ENCODE measurements at places on chromosomes 4 and X.
A peak's percentile ranks its signal among the peaks of the same experiment; 100 is the strongest.

DNA sequence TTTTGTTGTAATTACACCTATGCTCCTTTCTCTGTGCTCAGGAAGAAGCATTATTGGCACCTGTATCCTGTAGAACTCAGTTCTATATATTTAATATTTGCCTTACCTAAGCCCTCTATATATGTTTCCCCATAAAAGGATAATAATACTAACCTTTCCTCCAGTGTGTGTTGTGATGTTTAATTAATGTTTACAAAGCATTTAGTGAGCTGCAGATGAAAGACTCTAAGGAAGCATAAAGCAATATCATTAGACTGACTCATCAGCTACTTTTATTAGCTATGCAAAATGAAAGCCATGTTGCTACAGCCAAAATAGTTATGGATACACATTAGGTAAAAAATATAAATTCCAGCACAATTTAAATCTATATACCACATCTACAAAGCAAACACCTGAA is 93.6 kb upstream of the PTPN13 start:
- DNase-seq: no peak

GRCh38 chrX:39678914-39679313 is 418.8 kb downstream of the BCOR start:
- DNase-seq: no peak

DNA sequence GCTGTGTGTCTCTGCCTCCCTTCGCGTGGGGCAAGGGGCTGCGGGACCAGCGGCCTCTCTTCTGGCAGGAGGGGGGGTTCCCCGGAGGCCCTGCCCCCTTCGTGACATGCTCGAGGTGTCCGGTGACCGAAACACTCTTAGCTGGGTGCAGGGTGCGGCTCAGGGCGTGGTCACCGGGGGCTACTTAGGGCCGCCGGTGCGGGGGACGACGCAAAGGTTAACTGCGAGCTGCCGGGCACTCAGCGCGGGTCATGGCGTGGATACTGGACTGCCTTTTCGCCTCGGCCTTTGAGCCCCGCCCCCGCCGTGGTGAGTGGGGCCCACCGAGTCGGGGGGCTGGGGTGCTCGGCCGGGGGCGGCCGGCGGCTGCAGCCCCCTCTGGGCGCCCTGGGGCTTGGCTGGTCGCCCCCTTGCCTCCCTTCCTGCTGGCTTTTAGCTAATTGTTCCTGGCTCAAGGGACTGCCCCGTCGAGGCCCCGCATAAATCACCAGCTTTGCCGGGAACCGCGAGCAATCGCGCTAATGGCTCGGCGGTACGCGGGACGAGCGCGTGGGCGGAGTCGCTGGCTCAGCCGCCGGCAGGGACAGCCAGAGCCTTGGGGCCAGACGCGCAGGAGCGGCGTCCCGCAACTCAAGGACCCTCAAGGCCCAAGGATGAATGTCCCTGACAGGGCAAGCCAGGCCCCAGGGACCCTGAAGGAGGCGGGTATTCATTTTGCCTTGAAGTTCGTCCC is at the start of gene ARHGAP36:
Gene ARHGAP36 (plus strand): TSS at position 211 of the 733 bp plus-strand sequence. CDS start 23,320 bp downstream, outside the sequence.
- DNase-seq: no peak

DNA sequence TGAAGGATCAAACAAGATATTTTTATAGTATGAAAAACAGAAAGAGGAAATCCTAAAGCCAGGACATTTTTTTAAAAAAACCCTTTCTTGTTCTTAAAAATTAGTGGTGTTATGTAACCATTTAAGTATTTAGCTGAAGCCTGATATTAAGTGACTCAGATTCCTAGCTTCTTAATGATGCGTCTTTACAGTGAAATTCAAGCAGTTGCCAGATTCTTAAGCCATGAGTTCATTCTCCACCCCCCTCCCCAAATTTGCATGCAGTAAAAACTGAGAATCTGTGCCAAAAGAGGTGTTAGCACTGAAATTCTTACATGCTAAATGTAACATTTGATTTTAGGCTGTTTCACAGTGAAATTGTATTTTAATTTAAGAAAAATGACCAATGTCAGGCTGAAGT is 180.8 kb downstream of the RAPGEF2 start:
- DNase-seq: no peak

DNA sequence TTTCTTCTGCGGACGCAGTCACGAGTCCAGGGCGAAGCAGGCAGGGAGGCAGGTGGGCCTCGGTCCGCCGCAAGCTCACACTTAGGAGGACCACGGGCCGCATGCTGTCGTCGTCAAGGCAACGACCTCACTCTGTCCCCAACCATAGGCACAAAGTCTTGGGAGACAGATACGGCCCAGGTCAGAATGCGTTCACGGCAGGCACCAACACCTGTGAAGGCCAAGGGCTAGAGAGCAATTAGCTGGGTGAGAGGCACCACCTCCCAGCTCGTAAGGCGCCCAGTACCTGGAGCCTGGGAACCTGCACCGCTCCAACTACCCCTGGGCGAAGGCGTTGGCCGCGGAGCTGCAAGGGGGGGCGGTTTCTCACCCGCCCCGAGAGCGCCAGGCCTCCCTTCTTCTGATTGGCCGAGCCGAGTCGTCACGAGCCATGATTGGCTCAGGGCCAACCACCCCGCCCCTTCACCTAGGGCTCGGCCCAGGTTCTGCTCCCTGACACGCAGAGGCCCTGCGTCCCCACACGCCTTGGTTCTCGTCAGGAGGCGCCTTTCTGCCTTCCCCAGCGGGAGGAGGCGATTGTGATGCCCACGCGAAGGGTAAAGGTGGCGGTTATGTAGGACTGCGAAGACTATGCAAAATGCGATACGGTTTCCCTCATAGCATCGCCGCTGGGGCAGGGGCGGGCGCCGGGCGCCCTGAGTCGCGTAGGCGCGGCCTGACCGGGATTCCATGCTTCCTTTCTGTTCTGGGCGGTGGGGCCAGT is at the start of gene CDKL2:
Gene CDKL2 (minus strand): TSS at position 355 of the 763 bp plus-strand sequence. CDS start 4,540 bp downstream, outside the sequence.
- peak; percentile 90 for DNase-seq

GRCh38 chrX:68433155-68433980 is at the start of gene OPHN1:
TSS of gene OPHN1 (minus strand) at chrX:68433495. CDS start at chrX:68433020, 475 bp downstream.
- no peak for DNase-seq

GRCh38 chr4:121380776-121381462 is at the start of gene QRFPR:
TSS of gene QRFPR (minus strand) at chr4:121381018. CDS start at chr4:121380647, 371 bp downstream.
- no peak for DNase-seq

All from activated T-cell treated with anti-CD3 and anti-CD28 coated beads for 4 hours (primary cell).